Suppressor macrophage (primary cell): ENCODE measurements at places on chromosomes 13 and 19.

- DNase-seq, result peak; percentile 63
Observed at GRCh38 chr13:72726726-72727416, 558 bp downstream of the MZT1 start.

DNA sequence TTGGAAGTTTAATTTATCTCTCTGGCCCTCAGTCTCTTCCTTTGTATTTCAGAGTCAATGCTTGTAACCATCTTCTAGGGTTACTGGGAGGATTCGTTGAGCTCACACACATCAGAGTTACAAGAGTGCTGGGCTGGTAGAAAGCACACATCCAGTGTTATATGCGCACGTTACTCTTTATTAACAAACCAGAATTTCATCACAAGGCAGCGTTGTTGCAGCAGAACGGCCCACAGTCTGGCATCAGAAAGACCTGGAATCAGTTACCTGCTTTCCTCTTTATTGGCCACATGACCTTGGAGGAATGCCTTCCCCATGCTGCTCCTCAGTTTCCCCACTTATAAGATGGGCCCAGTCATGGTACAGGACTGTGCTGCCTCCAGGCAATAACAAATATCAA is 3.9 kb downstream of the ZNF865 start:
- DNase-seq, result no peak

GRCh38 chr19:56566904-56567273 is 379 bp upstream of the ZNF470 start:
- DNase-seq, result peak; percentile 63

GRCh38 chr19:772730-773436 is 22.0 kb downstream of the MISP start:
- DNase-seq, result no peak

DNA sequence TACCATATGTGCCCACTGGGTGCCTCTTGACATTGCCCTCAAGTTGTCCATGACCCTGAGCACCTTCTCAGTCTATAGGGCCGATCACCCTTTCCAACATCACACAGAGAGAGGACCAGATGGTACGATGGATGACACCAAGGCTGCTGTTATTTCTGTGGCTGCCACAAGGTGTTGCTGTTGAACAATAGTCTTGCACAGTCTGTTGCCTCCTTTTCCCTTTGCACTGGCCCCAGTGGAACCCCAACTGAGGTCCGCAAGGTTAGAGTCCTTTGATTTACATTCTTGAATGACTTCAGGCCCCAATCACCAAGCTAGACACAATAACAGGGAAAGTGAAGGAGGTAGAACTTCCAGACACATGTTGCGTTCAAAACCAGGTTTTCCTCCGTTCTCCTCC is 52.0 kb downstream of the TINCR start:
- no peak for DNase-seq

DNA sequence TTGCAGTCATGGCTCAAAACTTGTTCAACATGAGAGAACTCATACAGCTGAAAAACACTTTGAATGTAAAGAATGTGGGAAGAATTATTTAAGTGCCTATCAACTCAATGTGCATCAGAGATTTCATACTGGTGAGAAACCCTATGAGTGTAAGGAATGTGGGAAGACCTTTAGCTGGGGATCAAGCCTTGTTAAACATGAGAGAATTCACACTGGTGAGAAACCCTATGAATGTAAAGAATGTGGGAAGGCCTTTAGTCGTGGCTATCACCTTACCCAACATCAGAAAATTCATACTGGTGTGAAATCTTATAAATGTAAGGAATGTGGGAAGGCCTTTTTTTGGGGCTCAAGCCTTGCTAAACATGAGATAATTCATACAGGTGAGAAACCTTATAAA is 20.1 kb downstream of the ZNF283 start:
- DNase-seq, result no peak

GRCh38 chr13:75258159-75258782 is 223.7 kb downstream of the TBC1D4 start:
- peak; percentile 36 for DNase-seq

DNA sequence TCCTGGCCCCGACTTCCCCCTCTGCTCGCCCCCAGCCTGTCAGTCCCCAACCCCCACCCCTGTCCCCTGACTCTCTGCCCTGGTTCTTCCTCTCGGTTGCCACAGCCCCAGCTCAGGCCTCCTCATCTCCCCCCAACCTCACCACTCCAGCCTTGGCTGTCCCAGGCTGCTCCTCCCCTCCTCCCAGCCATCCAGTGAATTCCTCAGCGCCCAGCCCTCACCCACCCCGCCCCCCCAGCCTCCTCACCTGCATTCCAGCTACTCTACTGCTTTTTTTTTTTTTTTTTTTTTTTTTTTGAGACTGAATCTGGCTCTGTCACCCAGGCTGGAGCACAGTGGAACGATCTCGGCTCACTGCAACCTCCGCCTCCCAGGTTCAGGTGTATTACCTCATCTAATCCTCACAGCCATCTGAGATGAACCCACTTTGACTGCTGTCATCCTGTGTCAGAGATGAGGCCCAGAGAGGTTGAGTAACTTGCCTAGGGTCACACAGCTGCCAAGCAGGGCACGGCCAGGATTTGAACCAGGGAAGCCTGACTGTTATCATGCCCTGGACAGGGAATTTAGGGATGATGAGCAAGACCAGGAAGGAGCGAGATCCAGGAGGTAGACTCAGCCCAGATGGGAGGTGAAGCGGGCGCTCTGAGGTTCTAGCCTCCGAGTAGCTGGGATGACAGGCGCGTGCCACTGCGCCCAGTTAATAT is 2.6 kb downstream of the SULT2B1 start:
- no peak for DNase-seq

- no peak for DNase-seq
Observed at GRCh38 chr19:16141043-16141442, 2.4 kb upstream of the HSH2D start.

DNA sequence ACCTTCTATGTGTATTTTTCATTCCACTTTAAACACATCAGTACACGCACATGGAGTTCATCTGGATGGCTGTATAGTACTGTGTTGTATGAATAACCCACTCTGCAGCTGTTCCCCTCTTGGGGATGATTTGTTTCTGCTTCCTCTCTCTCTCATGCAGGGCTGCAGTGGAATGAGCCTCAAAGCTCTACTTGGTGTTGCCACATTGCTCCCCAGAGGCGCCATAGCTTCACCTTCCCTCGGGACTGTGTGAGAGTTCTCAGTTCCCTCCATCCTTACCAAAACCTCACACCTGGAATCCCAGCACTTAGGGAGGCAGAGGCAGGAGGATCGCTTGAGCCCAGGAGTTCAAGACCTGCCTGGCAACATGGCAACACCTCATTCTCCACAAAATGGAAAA is 28.4 kb upstream of the GPR183 start:
- DNase-seq, result peak; percentile 46

- DNase-seq, result peak; percentile 57
Observed at GRCh38 chr13:44191504-44192171, 182.0 kb upstream of the SERP2 start.

- DNase-seq, result no peak
Observed at GRCh38 chr19:18730885-18731513, 47.5 kb downstream of the CRTC1 start.

DNA sequence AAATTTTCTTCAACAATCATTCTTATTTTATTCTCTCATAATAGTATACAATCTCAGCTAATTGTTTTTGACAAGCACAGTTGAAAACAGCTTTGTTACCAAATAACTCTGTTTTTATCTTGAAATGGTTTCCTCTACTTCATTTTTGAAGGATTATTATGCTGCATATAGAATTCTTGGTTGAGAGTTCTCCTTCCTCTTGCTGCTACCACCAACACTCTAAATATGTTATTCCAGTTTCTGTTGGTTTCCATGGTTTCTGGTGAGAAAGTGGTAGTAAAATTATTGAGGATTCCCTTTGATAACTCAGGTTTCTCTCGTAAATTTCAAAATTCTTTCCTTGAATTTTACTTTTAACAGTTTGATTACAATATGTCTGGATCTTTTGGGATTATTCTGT is 1725.9 kb downstream of the PCDH9 start:
- no peak for DNase-seq

GRCh38 chr19:15564534-15565168 is 50.4 kb upstream of the CYP4F8 start:
- DNase-seq, result no peak

- DNase-seq, result no peak
Observed at GRCh38 chr19:56221851-56222250, 19.8 kb downstream of the ZSCAN5C start.

- peak; percentile 89 for DNase-seq
Observed at GRCh38 chr19:2578901-2579677, 103.2 kb downstream of the GADD45B start.

- no peak for DNase-seq
Observed at GRCh38 chr13:79870123-79870522, 389.2 kb downstream of the NDFIP2 start.

DNA sequence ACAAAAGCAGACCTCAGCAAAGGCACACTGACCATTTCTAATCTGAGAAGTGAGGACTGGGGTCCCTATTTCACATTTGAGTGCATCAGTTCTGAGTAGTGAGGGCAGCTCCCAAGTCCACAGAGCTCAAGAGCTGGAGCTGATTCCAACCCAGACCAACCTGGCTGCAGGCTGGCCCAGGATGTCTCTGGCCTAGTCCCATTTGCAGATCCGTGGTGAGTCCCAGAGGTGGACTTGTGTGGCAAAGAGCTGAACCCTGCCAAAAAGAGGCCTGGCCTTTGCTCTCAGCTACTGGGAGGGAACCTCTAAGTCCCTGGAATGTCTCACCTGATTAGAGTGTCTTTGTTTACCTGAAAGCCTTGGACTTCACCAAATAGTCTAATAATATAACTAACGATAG is 14.6 kb downstream of the SIGLEC7 start:
- DNase-seq, result no peak

GRCh38 chr13:75704927-75705288 is 68.8 kb downstream of the LMO7 start:
- DNase-seq, result no peak

GRCh38 chr19:55585658-55586339 is 5.2 kb upstream of the ZNF579 start:
- DNase-seq, result no peak

GRCh38 chr13:111967572-111968201 is 99.3 kb upstream of the SOX1 start:
- no peak for DNase-seq

DNA sequence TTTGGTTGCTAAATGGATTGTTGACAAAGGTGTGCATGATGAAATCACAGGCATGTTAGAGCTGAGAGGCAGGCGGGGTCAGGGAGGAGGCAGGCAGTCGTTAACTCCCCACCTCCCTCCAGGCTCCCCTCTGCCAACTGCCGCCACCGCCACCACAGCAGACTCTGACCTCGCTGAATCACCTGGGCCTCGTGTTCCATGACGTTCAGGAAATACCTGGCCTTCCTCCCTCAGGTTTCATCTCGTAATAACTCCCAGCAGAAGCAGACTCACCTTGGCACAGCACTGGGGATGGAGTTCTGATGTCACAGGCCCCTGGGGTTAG is 198.5 kb downstream of the KATNAL1 start:
- DNase-seq, result no peak

DNA sequence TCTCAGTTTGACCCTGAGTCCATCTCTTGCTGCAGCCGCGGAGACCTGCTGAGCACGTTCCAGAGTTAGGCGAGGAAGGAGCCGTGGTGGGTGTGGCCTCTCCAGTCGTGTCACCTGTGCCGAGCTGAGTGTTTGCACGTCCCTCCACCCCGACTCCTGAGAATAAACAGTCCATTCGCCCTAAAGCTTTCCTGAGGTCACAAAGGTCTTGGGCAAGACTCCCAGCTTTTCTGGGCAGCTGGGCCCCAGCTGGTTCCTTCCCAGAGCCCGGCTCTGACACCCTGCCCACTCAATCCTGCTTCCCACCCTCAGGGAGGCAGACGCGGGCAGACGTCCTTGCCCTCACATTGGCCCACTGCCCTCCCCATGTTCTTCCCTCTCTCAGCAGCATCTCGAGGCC is 142.2 kb downstream of the KCTD15 start:
- DNase-seq, result no peak

DNA sequence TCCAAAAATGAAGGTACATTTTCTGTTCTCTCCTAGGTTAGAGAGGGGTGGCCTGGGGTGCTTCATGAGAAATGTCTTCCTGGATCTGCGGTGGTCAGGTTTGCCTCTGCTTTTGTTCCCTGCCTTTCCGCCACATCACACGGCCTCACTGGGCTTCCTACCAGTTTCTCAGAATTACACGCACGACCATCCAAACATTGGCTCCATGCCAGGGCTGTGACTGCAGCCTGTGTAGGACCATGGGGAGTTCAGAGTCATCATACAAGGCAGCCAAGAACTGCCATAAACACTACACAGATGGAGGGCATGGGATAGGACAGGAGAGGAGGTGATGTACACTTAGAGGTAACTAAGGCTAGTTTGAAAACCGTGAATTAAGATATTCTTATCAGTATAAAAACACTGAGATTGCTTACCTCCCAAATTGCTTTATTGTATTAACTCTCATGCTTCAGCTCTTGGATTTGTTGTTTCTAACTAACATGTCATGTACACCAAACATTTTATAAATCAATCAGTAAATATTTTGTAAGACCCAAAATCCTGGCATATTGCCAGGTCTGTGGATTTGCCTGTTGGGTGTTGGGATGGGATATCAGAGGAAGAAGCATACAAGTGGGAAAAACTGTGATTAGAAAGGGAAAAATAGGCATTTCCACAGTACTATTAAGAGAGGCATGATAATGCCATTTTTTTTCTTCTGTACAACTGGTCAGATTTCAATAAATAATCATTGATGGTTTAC is 45.2 kb downstream of the CDADC1 start:
- DNase-seq, result no peak

- no peak for DNase-seq
Observed at GRCh38 chr13:112835344-112835743, 133.7 kb upstream of the MCF2L start.

DNA sequence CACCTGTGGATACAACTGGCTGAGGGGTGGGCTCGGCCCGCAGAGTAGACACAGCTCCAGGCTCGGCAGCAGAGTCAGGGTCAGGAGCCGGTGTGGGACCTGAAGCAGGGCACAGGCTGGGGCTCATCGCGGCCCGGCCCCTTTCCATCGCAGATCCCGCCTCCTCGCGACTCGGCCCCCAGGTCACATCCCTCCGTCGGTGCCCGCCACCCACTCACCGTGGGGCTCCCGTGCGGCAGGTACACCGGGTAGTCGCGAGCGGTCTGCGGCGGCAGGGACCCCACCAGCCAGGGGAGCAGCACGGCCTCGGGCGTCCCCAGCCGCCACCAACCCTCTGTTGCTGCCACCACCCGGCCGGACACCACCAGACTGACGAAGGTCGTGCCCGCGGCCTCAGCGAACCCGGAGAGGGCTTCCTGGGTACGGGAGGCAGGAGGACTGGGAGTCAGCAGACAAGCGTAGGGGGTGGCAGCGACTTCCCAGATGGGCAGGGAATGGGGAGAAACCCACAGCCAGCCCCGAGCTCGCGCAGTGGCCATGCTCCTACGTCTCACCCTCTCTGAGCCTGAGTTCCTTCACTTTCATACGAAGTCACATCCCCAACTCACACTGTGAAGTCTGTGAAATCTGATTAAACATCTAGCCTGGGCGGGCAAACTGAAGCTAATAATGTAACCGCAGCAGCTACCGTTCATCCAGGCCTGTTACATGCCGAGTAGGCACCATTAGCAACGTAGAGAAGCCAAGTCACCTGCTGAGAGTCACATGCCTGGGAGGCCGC is 3.7 kb downstream of the FUZ start:
- peak; percentile 59 for DNase-seq

DNA sequence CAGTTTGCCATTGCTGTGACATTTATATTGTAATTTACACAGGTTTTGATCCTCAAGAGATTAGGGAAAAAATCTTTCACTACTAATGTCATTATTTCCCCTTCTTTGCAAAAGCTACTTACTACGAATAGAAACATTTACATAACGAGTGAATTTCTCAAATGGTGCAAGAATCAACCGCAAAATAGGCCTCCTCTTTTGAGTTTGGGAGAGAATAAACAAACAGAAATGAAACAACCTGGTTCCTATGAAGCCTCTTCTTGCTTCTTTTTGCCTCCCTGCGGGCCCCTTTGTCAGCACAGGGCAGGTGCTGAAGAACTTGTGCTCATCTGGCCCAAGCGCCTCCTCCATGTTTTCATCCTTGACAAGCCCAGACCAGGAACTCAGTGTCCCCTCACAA is 10.1 kb upstream of the GJA3 start:
- DNase-seq, result no peak
